ENCODE measurements at places on chromosomes 3 and 15.

DNA sequence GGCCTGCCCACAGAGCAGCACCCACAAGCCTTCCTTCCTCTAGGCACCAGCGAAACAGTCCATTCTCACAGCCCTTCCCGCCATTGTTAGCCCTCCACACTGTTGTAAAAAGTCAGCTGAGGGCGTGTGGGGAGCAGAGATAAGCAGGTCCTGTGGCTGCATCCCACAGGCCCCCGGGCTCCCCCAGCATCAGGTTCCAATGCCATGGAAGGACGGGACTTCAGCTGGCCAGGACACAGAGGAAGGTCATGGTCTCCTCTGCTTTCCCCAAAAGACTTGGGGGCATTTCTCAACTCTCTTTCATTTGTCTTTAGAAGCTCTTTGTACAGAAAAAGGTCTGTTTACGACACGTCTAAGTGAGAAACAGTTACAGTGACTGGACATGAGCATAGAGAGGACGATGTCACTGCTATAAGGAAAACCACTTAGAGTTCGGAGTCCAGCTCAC is 85.2 kb upstream of the HERC1 start:
- DNase-seq, result no peak

- DNase-seq, result no peak
Measured at GRCh38 chr3:173932624-173933023, 535.1 kb downstream of the NLGN1 start.

- DNase-seq, result no peak
Measured at GRCh38 chr15:67134067-67134838, 68.9 kb downstream of the SMAD3 start.

DNA sequence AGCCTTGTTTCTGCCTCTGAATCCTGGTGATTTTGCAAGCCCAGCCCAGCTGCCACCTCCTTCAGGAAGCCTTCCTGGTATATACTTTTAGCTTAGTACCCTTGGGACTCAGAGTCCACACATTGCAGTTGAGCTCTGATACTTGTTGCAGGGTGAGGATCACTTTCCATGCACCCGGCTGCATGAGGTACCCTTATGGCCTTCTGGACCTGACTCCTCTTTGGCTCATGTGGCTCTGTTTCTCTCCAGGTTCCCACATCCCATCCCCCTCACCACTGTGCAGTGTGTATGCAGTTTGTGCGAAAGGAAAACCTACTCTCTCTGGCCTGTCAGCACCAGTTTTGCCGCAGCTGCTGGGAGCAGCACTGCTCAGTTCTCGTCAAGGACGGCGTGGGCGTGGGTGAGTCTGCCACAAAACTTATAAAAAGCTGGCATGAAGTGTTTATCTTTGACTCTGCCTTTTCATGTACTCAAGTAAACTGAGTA is 23.1 kb upstream of the P4HTM start:
- no peak for DNase-seq

DNA sequence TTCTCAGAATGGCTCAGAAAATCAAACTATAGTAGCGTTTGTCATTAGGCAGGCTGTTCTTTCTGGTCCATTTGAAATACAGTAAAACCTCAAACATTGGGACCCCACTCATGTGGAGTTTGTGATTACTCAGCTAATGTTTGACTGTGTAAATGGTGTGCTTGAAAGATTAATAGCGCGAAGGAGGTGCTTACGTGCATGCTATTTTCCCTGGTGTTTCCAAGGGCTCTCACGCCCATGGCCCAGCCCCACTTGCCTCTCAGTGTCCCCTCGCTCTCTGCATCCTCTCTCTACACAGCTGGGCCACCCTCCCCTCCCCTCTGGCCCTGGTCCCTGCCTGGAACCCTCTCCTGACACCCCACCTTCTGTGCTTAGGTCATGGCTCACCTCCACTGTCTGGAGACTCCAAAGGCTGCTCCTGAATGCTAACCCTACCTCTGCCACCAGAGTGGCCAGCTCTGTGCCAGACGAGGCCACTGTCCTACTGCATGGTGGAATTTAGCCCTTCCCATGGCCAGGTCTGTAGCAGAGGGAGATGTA is 194.2 kb downstream of the PLCL2 start:
- no peak for DNase-seq

GRCh38 chr3:791442-791841 is 301.4 kb upstream of the CNTN6 start:
- no peak for DNase-seq

Measured in DND-41 (cell line).